ENCODE measurements at places on chromosomes 1 and 21. TPM values are rescaled to one million over a fixed set of nuclear protein-coding genes. Genes with fewer than 3 reads are reported as not detected.

Gene CTSS
- total RNA-seq: 11.3 TPM

Gene CELA2B
- total RNA-seq: not detected

Gene TSPAN1
- total RNA-seq: 77.2 TPM

DNA sequence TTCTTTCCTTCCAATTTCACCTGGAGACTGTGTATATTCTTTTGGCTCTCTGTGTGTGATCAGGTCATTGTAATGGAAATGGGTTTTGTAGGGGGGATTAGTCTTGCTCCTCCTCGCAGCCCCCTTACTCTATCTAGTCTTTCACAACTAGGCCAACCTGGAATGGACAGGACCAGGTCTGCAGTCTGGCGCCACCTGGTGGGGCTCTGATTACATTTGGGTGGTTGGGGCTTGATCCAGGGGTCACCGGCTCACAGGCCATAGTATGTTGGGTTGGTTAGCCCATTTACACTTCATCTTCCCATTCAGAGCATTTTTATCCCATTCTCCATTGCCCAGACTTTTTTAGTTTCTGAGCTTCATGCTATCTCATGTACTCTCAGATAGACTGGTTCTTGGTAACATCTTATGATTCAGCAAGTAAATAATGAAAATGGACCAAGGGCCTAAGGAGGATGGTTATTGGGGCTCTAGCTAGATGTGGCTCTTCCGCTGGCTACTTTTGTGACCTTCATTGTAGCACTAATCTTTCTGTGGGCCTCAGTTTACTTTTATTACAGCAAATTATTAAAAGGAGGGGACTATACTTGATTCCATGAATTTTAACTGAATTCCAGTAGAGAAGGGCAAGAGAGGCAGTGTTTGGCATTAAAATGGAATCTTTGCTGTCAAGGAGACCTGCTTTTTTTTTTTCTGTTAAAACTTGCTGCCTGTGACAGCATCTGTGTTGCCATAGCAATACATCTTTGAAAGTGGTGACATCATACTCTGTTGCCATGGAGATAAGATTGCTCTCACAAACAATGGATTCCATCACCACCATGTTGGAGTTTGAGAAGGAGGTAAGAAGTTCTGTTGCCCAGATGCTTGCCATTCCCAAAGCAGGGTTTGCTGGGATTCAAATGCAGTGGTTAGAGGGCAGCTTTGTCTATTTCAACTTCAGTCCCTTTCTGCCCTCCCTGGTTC, 150.1 kb downstream of the PLXNA2 start:
- H3K27ac ChIP-seq: no peak overlapping the region
- H3K27me3 ChIP-seq: no peaks in the 10 kb centered on the region
- H3K4me1 ChIP-seq: no peaks in the 10 kb centered on the region
- DNase-seq: peak; percentile 58
- no peak overlapping the region for H3K4me3 ChIP-seq

- peak overlapping the region; percentile 58 for H3K4me3 ChIP-seq
- no peaks in the 10 kb centered on the region for H3K27me3 ChIP-seq
- no peaks in the 10 kb centered on the region for H3K4me1 ChIP-seq
- H3K27ac ChIP-seq: peak overlapping the region; percentile 90
- DNase-seq: no peak
- no peaks in the 10 kb centered on the region for H3K36me3 ChIP-seq
Measured at GRCh38 chr1:151512326-151512725, 1.1 kb downstream of the CGN start.

- H3K4me1 ChIP-seq: peaks cover 9% of the 10 kb centered on the region
- no peaks in the 10 kb centered on the region for H3K36me3 ChIP-seq
- no peaks in the 10 kb centered on the region for H3K27me3 ChIP-seq
- DNase-seq: peak; percentile 58
- H3K27ac ChIP-seq: peak overlapping the region; percentile 100
- peak overlapping the region; percentile 88 for H3K4me3 ChIP-seq
Measured at GRCh38 chr1:150576794-150577556, 2.4 kb downstream of the MCL1 start.

DNA sequence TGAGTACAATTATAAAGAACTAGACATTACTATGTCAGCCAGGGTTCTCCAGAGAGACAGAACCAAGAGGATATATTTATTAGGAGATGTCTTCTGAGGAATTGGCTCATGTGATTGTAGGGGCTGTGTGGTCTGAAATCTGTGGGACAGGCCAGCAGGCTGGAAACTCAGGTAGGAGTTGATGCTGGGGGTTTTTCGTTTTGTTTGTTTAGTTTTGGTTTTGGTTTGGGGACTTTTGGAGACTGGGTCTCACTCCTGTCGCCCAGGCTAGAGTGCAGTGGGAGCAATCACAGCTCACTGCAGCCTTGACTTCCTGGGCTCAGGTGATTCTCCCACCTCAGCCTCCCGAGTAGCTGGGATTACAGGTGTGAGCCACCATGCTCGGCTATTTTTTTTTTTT, 132.9 kb upstream of the ERRFI1 start:
- no peak overlapping the region for H3K4me3 ChIP-seq
- H3K36me3 ChIP-seq: no peaks in the 10 kb centered on the region
- DNase-seq: no peak
- H3K27me3 ChIP-seq: no peaks in the 10 kb centered on the region
- H3K4me1 ChIP-seq: no peaks in the 10 kb centered on the region
- H3K27ac ChIP-seq: no peak overlapping the region

Gene FTCD
- 19.0 TPM for total RNA-seq

GRCh38 chr1:220826729-220827128, 40.0 kb downstream of the MTARC1 start:
- no peak overlapping the region for H3K27ac ChIP-seq
- DNase-seq: no peak
- H3K4me1 ChIP-seq: no peaks in the 10 kb centered on the region
- no peaks in the 10 kb centered on the region for H3K27me3 ChIP-seq
- H3K36me3 ChIP-seq: no peaks in the 10 kb centered on the region
- H3K4me3 ChIP-seq: no peak overlapping the region

Gene CSF1
- 31.5 TPM for total RNA-seq

Gene PTPN7
- total RNA-seq: 61.8 TPM

- H3K4me1 ChIP-seq: peaks cover 11% of the 10 kb centered on the region
- H3K4me3 ChIP-seq: peak overlapping the region; percentile 39
- no peak for DNase-seq
- peak overlapping the region; percentile 79 for H3K27ac ChIP-seq
Measured at GRCh38 chr1:227788271-227789083, 27.0 kb upstream of the PRSS38 start.

GRCh38 chr1:168057921-168058320, 78.8 kb downstream of the GPR161 start:
- H3K36me3 ChIP-seq: no peaks in the 10 kb centered on the region
- no peak for DNase-seq
- H3K27me3 ChIP-seq: no peaks in the 10 kb centered on the region
- H3K4me1 ChIP-seq: no peaks in the 10 kb centered on the region

Gene CCDC24
- 14.3 TPM for total RNA-seq

Gene KCNE1
- 6.7 TPM for total RNA-seq

Gene KIF21B
- total RNA-seq: 0.46 TPM

Gene SLAMF7
- 0.14 TPM for total RNA-seq

GRCh38 chr21:43944757-43945156, 67.4 kb upstream of the TRAPPC10 start:
- H3K4me3 ChIP-seq: no peak overlapping the region
- no peak for DNase-seq
- H3K4me1 ChIP-seq: no peaks in the 10 kb centered on the region
- no peaks in the 10 kb centered on the region for H3K27me3 ChIP-seq

- DNase-seq: peak; percentile 76
- H3K27ac ChIP-seq: no peak overlapping the region
- H3K36me3 ChIP-seq: no peaks in the 10 kb centered on the region
- no peaks in the 10 kb centered on the region for H3K27me3 ChIP-seq
- no peak overlapping the region for H3K4me3 ChIP-seq
Measured at GRCh38 chr1:228664399-228664914, 70.8 kb upstream of the RHOU start.

- H3K36me3 ChIP-seq: no peaks in the 10 kb centered on the region
- H3K27ac ChIP-seq: no peak overlapping the region
- no peak for DNase-seq
- no peak overlapping the region for H3K4me3 ChIP-seq
- H3K4me1 ChIP-seq: no peaks in the 10 kb centered on the region
- peaks cover 18% of the 10 kb centered on the region for H3K27me3 ChIP-seq
Measured at GRCh38 chr1:2865000-2865399, 63.5 kb upstream of the TTC34 start.

Gene AMY1A
- 1.9 TPM for total RNA-seq

GRCh38 chr1:207300970-207301369, 20.5 kb upstream of the CD55 start:
- DNase-seq: no peak
- no peaks in the 10 kb centered on the region for H3K4me1 ChIP-seq
- no peaks in the 10 kb centered on the region for H3K36me3 ChIP-seq

GRCh38 chr1:156112276-156113137, 2.0 kb upstream of the LMNA start:
- peak overlapping the region; percentile 92 for H3K27ac ChIP-seq
- H3K36me3 ChIP-seq: no peaks in the 10 kb centered on the region
- H3K4me1 ChIP-seq: peaks cover 15% of the 10 kb centered on the region
- no peak for DNase-seq
- no peak overlapping the region for H3K4me3 ChIP-seq
- no peaks in the 10 kb centered on the region for H3K27me3 ChIP-seq

Gene PPP1R12B
- 179 TPM for total RNA-seq

DNA sequence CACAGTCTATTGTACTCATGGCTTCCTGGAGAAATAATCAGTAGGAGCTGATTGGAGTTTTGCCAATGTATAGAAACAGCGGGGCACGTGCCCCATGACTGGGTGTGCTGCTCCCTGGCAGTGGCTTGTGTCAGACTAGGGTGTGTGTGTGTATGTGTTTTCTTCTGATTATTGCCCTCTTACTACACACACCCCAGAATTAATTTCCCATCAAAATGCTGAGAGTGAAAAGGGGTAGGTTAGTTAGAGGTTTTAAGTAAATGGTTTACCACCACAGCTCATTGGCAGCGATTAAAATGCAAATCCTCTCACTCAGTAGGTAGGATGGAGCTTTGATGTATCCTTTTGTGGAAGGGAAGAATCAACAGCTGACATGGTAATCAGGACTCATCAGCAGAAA, 29.9 kb downstream of the HHAT start:
- H3K4me1 ChIP-seq: peaks cover 3% of the 10 kb centered on the region
- H3K4me3 ChIP-seq: no peak overlapping the region
- H3K27ac ChIP-seq: no peak overlapping the region

GRCh38 chr1:37483785-37484184, 9.4 kb downstream of the ZC3H12A start:
- peaks cover 36% of the 10 kb centered on the region for H3K36me3 ChIP-seq
- peak overlapping the region; percentile 97 for H3K27ac ChIP-seq
- no peak overlapping the region for H3K4me3 ChIP-seq
- DNase-seq: no peak
- peaks cover 62% of the 10 kb centered on the region for H3K4me1 ChIP-seq

- H3K27ac ChIP-seq: no peak overlapping the region
- no peaks in the 10 kb centered on the region for H3K27me3 ChIP-seq
- H3K36me3 ChIP-seq: no peaks in the 10 kb centered on the region
- DNase-seq: no peak
- H3K4me3 ChIP-seq: no peak overlapping the region
- no peaks in the 10 kb centered on the region for H3K4me1 ChIP-seq
Measured at GRCh38 chr1:179529482-179530195, 46.1 kb downstream of the NPHS2 start.

Gene CASZ1
- total RNA-seq: 90.9 TPM

GRCh38 chr21:35953597-35953996, 106.7 kb downstream of the SETD4 start:
- peak overlapping the region; percentile 47 for H3K27ac ChIP-seq
- no peaks in the 10 kb centered on the region for H3K27me3 ChIP-seq
- H3K36me3 ChIP-seq: no peaks in the 10 kb centered on the region
- DNase-seq: peak; percentile 42
- no peak overlapping the region for H3K4me3 ChIP-seq

GRCh38 chr1:171610385-171610784, 11.7 kb upstream of the MYOCOS start:
- no peaks in the 10 kb centered on the region for H3K27me3 ChIP-seq
- DNase-seq: no peak
- H3K27ac ChIP-seq: no peak overlapping the region
- no peaks in the 10 kb centered on the region for H3K4me1 ChIP-seq
- no peak overlapping the region for H3K4me3 ChIP-seq
- H3K36me3 ChIP-seq: no peaks in the 10 kb centered on the region

DNA sequence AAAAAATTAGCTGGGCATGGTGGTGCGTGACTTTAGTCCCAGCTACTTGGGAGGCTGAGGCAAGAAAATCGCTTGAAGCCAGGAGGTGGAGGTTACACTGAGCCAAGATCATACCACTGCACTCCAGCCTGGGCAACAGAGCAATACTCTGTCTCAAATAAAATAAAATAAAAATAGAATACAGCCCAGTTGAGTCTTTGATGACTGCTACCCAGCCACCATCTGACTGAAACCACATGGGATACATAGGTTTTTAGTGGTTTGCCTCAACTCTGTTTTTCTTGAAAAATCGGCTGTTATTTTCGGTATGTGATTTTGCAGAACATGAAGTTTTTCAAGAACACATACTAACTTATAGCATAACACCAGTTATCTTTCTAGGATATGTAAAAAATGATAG, 46.5 kb downstream of the EPRS1 start:
- no peak overlapping the region for H3K4me3 ChIP-seq
- H3K27me3 ChIP-seq: no peaks in the 10 kb centered on the region
- DNase-seq: no peak
- H3K27ac ChIP-seq: no peak overlapping the region

DNA sequence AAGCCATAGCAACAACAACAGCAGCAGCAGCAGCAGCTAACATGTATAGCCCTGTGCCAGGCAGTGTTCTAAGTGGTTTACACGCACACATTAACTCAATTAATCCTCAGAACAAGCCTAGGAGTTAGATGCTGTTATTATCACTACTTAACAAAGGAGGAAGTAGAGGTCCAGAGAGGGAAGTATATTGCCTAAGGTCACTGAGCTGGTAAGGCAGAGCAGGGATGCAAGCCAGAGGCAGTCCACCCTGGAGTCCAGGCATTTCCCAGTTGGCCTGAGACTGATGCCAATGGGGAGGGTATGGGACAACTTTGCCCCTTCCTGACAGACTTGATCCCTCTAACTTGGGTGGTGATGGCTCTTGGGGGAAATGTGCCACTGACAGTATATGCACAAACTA, 6.8 kb downstream of the CDC14A start:
- no peak overlapping the region for H3K27ac ChIP-seq
- no peak overlapping the region for H3K4me3 ChIP-seq
- peaks cover 10% of the 10 kb centered on the region for H3K4me1 ChIP-seq
- no peaks in the 10 kb centered on the region for H3K27me3 ChIP-seq

GRCh38 chr1:91583326-91583755, 82.7 kb downstream of the CDC7 start:
- no peak for DNase-seq
- no peaks in the 10 kb centered on the region for H3K27me3 ChIP-seq
- no peaks in the 10 kb centered on the region for H3K36me3 ChIP-seq
- peak overlapping the region; percentile 58 for H3K27ac ChIP-seq
- H3K4me1 ChIP-seq: peaks cover 3% of the 10 kb centered on the region

Gene WDR26
- total RNA-seq: 50.7 TPM

GRCh38 chr1:84259989-84260388, 41.5 kb upstream of the SAMD13 start:
- H3K4me3 ChIP-seq: no peak overlapping the region
- H3K27ac ChIP-seq: no peak overlapping the region
- no peak for DNase-seq
- H3K4me1 ChIP-seq: peaks cover 3% of the 10 kb centered on the region
- H3K36me3 ChIP-seq: no peaks in the 10 kb centered on the region

- no peak overlapping the region for H3K4me3 ChIP-seq
- H3K27ac ChIP-seq: no peak overlapping the region
- H3K27me3 ChIP-seq: no peaks in the 10 kb centered on the region
- DNase-seq: no peak
- H3K36me3 ChIP-seq: no peaks in the 10 kb centered on the region
Measured at GRCh38 chr1:83942914-83943313, 56.0 kb downstream of the TTLL7 start.
